ENCODE measurements at places on chromosomes 4 and X.

- DNase-seq: no peak
Measured at GRCh38 chrX:30981968-30982367, 89.9 kb downstream of the FTHL17 start.

- no peak for DNase-seq
Measured at GRCh38 chr4:78567500-78568060, 16.0 kb downstream of the ANXA3 start.

- no peak for DNase-seq
Measured at GRCh38 chrX:118780911-118781310, 42.7 kb upstream of the ZCCHC12 start.

- DNase-seq: no peak
Measured at GRCh38 chr4:85028910-85029309, 62.4 kb upstream of the WDFY3 start.

GRCh38 chr4:67700116-67700737, 728 bp downstream of the UBA6 start:
- DNase-seq: no peak

DNA sequence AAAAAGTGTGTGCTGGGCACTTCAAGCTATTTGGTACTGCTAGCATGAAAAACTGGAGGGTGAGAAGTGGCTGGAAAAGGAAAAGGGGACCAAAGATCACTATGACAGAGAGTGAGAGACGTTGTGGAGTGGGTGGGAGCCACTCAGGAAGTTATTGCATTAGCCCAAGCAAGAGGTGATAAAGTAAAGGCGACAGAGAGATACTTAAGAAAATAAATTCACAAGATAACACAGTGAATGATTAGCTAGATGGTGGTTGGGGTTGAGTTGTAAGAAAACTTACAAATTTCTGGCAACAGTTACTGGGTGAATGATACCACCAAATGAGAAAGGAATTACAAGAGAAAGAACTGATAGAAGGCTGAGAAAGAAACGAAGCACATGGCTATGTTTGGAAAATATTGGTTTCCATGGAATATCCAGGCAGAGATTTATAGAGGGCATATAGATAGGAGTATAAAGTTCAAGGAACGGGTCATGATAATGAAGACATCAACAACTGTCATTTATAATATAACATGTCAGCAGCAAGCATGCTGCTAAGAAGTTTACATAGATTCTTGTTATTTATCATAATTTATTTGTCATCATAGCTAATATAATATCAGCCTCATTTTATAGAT, 60.7 kb downstream of the CASK start:
- DNase-seq: no peak

DNA sequence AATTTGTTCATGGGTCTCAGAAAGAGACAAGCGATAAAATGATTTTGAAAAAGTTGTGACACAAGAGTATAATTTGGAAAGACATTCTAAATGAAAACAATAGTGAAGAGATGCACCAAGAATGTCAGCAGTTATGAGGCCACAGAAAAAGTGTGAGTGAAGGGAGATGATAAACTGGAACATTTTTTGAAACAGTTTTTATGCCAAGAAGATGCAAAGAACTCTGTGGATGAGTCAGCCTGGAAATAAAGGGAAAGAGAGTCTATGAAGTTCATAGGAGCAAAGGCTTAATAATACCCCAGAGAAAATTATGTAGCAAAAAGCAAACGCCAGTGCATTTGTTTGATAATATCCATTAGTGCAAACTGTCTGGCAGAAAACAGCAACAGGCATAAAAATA, 188.4 kb upstream of the TBC1D9 start:
- DNase-seq: no peak

DNA sequence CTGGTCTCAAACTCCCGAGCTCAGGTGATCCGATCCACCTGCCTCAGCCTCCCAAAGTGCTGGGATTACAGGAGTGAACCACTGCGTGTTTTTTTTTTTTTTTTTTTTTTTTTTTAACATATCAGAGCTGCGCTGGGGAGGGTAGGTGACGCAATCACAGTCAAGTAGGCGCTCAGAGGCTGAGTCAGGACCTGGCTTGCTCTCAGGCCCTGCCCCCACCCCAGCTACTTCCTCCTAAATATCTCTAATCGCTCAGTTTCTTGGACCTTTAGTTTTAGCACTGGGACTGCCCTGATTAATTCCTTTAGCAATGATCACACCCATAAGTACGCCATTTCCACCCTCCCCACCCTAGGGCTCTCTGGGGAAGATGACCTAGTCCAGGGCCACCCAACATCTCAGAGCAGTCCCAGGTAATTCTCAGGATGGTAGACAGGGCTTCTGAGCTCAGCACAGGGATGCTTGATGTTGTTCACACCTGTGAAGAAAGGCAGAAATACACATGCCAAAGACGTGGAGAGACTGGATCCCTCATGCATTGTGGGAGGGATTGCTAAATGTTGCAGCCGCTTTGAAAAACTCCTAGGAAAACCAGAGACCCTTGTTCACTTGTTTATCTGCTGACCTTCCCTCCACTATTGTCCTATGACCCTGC, 50.2 kb downstream of the DDX3X start:
- DNase-seq: no peak

DNA sequence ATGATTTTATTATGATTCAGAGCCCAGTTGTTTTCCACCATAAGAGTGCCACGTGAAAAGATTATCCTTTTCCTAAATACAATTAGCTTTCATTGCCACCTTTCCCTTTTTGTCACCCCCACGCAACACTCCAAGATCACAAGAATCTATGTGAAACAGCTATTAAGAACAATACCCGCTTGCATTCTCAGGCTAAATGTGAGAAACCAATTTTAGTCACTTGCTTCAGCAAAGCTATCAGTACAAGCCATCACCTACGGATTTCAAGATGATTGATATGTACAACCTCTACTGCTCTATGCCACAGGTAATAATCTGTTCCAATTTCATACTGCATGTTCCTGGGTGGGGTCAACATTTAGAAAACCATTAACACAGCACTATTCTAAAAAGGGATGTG, 2.5 kb downstream of the ATP11C start:
- DNase-seq: no peak

- no peak for DNase-seq
Measured at GRCh38 chrX:135434258-135435138, 12.8 kb downstream of the SMIM10L2A start.

GRCh38 chrX:100264200-100264599, 145.9 kb downstream of the PCDH19 start:
- DNase-seq: no peak

DNA sequence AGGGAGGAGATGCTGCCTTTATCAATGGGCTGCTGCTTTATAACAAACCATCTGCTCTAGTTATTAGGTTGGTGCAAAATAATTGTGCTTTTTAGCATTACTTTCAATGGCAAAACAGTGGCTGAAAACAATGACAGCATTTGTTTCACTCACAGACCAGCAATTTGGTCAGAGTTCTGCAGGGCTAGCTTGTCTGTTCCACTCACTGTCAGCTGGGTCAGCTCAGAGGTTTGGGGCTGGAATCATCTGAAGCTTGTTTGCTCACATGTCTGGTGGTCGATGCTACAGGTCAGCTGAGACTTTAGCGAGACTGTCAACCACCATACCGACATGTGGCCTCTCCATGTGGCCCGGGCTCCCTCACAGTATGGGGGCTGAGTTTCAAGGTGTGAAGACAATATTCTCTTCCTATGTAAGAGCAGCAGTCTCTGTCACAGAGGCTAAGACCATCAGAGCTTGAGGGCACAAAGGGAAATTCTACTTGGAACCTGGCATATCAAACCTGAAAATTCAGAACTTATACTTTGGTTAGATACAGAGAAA, 81.3 kb upstream of the LIMCH1 start:
- no peak for DNase-seq

- no peak for DNase-seq
Measured at GRCh38 chrX:82292803-82293202, 1090.9 kb downstream of the SH3BGRL start.

GRCh38 chr4:125781651-125782050, 466.9 kb downstream of the FAT4 start:
- DNase-seq: no peak

DNA sequence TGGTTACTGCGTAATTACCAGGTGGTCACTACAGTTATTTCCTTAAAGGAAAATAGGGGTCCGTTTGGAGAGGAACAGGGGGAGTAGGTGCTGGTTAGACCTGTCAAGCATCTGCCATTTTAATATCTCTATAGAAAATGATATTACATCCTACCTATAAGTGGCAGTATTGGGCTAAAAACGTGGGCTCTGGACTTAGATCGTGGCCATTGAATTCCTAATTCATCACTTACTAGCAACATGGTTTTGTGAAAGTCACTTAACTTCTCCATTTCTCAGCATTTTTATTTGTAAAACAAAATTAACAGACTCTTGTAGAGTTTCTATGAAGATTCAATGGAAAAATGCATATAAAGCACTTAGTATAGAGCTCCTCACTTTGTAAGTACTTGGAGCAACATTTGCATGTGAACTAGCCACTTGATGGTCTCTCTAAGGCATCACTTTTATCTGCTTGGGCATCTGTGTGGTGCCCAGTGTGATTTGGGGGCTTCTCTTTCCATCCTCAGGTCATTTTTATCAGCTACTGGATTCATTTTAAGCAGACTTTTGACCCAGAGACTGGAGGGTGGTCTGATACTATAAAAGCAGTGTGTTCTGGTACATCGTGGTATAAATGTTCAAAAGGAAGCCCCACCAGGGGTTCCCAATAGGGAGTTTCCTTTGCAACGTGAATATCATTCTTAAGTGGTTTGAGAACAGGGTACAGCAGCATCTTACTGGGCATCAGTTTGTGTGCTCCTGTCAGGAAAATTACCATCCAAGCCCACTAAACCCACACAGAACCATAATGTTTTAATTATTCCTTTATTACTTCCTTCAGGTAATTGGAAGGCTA, 42.7 kb upstream of the RASSF6 start:
- DNase-seq: no peak

- no peak for DNase-seq
Measured at GRCh38 chr4:113480109-113480508, 281.4 kb downstream of the CAMK2D start.

DNA sequence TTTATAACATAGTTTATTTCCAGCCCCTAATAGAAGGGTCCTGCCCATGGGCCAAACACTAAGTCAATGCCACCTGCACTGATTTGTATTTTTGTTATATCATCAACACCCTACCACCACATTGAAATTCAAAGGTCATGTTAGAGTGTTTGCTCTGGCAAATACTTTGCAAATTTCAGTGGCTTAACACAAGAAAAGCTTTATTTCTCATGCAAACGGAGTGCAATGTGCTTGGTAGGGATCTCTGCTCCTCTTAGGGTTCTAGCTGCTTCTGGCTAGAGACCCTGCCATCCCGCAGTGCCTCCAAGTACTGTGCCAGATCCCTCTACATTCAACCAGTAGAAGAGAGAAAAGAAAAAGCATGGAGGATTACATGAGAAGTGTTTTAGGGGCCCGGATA, 230.8 kb upstream of the TET2 start:
- DNase-seq: no peak

- no peak for DNase-seq
Measured at GRCh38 chr4:131084997-131085396, 1989.0 kb downstream of the C4orf33 start.

DNA sequence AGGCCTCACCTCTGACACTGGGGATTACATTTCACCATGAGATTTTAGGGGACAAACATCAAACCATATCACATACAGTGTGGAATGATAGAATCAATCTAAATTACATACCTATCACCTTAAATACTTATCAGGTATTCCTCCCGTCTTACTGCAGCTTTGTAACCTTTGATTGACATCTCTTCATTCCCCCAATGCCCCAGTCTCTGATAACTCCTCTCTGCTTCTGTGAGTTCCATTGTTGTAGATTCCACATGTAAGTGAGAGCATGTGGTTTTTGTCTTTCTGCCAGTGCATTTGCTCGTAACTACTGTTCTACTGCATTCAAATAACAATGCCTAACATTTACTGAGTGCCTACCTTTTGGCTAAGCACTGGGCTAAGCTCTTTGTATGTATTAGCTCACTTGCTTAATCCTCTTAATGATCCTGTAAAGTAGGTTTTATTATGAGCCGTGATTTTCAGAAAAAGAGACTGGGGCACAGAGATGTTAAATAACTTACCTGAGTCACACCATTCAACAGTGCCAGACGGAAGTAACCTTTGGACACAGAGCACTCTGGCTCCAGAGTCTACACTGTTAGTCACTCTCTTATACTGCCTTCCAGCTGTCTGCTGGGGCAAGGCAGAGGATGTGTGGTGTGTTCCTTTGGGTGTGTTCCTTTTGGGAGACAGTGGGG, 63.7 kb upstream of the ESX1 start:
- no peak for DNase-seq

DNA sequence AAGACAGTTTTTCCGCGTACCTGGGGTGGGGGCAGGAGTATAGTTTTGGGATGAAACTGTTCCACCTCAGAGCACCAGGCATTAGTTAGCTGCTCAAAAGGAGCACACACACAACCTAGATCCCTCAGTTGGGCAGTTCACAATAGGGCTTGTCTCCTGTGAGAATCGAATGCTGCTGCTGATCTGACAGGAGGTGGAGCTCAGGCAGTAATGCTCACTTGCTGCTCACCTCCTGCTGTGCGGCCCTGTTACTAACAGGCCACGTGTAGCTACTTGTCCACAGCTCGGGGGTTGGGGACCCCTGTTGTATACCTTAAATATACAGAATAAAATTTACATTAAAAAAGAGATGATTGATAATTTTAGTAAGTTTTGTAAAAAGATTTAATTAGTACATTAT, 191.5 kb downstream of the SLC7A11 start:
- no peak for DNase-seq

GRCh38 chr4:8846826-8847225, 24.8 kb downstream of the HMX1 start:
- no peak for DNase-seq

GRCh38 chrX:149013081-149013480, 492.0 kb downstream of the IDS start:
- DNase-seq: no peak

GRCh38 chrX:41559235-41560052, 112.3 kb downstream of the NYX start:
- DNase-seq: no peak
